ENCODE measurements at places on chromosomes 6 and 20.

DNA sequence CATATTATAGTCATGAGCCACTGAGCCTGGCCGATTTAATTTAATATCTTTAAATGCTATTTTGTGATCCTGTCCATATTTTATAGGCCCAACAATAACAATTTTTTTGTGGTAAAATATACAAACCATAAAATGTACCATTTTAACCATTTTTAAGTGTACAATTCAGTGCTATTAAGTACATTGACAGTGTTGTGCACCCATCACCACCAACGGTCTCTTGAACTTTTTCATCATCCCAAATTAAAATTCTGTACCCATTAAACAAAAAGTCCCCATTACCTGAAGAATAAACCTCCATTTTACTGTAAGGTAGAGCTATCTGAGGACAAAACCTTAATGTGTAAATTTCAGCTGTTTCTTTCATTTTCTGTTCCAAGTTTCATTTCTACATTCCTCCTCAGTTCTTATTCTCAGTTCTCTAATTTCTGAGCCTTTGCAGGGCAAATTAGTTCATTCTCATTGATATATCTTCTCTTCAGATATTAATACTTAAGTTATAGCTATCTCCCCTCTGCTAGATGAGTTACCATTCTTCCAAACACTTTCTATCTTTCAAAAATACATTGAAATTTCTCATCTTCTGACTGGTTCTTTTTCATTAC is 10.3 kb downstream of the MTO1 start:
- no peak for DNase-seq

DNA sequence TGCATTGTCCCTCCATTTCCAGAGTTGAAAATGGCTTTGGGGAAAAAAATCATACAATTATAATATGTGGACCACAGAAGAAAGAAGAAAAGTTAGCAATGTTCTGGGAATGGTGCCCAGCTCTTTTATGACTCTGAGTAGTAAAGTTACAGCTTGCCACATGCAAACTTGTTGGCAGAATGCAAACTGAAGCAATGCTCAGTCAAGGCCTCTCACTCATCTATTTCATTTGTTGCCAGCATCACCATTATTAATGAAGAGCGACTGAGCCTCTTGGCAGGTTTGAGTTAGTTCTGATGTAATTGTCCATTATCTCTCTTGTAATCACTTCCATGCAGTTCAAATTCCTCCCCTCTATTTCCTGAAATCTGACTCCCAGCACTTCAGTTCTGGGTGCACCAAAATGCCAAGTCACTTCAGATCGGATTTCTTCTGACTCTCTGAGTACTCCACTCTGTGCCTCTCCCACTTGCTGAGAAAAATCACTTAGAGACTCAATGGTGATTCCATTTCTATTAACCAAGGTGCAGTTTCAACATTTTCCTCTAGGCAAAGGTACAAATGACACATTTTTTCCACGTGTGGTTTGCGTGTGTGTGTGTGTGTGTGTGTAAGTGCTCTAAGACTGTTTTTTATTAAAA is 154.4 kb upstream of the STMND1 start:
- DNase-seq = no peak

DNA sequence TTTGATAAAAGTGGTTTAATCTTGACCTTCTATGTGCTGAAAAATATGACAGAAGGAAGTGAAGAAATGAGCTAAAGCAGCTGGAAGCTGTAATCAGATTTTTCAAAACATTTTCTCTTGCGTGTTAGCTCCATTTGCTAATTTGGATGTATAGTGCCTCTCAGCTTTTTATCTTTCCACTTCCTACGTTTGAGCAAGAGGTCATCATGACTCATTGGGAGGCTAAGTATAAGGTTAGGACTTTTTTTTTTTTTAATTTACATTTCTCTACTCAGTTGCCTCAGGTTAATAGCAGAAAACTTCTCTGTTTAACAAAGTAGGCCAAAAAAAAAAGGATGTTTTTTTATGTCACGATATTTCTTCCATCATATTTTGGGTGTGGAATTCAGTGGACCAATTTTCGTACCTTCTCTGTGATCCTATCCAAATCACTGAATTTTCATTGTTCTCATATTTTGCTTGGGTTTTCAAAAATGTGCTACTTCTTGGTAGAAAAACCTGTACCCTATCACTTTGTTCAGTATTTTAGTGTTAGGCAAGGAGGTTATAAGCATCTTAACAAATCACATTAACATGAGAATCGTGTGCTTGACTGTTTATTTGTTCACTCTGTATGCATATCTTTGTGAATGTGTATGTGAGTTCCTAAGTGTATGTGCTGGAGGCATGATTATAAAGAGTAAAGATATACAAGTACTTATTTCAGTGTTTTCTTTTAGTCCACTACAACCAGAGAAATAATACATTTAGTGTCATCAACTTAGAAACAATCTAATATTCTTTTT is 1028.3 kb upstream of the EYS start:
- no peak for DNase-seq

GRCh38 chr6:22921828-22922227 is 352.5 kb downstream of the HDGFL1 start:
- no peak for DNase-seq

DNA sequence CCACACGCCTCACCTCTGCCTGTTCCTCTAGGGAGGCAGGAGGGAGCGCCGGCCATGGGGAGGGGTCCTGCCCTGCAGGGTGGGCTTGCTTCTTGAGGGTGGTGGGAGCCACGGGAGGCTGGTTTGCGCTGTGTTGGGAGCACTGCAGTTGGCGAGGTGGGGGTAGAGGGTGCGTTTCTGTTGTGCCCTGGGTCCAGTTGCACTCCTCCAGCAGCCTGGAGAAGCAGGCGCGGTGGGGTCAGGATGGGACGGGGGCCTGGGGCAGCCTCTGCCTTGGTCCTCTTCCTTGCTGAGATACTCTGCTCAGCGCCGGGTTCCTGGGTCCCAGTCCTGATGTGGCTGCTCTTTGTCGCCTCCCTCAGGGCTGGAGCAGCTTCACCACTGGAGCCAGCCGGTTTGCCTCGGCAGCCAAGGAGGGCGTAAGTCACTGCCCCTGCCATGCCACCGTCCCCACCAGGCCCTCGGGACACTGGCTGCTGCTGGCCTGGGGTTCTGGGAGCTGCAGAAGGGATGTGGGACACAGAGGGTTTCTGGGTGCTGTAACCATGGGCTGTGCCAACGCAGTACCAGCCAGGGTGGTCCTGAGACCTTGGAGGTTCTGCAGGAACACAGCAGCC is 8.4 kb downstream of the ARFGAP1 start:
- DNase-seq = no peak

GRCh38 chr20:45810191-45810970 is 2.1 kb upstream of the UBE2C start:
- DNase-seq = no peak

DNA sequence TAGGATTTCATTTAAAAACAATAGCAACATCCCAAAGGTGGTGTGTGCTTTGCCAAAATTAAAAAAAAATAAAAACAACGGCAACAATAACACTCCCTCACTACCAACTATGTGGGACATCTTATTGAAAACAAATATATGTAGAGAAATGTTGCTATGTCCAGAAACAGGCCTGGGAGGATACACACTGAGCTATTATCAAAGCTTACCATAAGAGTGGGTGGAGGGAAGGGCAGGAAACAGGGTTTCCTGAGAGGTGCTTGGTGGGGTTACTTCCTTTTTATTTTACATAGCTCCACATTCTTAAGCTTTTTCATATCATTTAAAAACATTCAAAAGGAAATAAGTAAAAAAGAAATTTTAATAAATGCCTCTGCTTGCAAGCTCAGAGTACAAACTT is 150.0 kb upstream of the RIPOR2 start:
- no peak for DNase-seq

- DNase-seq = no peak
Measured at GRCh38 chr6:143205131-143205535, 144.4 kb downstream of the AIG1 start.

DNA sequence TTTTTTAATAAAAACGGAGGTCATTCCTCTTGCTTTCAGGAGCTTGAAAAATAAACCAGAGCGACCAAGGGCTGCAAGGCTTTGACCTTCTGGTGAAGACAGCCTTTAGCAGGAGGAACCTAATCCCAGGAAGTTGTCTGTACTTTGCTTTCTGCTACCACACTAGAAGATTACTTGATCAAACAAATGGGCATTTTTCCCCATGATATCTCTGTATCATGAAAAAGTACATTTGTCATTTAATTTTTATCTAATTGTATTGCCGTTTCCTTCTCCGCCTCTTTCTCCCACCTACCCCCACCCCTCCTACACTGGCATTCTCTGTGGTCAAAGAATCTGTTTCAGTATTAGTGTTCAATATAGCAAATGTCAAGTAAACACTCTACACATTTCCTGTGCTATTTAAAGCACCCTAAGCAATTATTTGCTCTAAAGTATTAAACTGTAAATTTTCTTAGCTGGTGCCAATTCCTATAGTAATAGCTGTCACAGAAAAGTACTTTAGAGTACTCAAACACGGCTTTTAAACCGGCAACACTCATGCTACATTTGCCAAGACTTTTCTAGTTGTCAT is 29.7 kb downstream of the ATXN1 start:
- no peak for DNase-seq

- DNase-seq = no peak
Measured at GRCh38 chr6:151610326-151610725, 116.5 kb downstream of the CCDC170 start.

GRCh38 chr20:46978951-46979491 is 84.4 kb downstream of the EYA2 start:
- no peak for DNase-seq

DNA sequence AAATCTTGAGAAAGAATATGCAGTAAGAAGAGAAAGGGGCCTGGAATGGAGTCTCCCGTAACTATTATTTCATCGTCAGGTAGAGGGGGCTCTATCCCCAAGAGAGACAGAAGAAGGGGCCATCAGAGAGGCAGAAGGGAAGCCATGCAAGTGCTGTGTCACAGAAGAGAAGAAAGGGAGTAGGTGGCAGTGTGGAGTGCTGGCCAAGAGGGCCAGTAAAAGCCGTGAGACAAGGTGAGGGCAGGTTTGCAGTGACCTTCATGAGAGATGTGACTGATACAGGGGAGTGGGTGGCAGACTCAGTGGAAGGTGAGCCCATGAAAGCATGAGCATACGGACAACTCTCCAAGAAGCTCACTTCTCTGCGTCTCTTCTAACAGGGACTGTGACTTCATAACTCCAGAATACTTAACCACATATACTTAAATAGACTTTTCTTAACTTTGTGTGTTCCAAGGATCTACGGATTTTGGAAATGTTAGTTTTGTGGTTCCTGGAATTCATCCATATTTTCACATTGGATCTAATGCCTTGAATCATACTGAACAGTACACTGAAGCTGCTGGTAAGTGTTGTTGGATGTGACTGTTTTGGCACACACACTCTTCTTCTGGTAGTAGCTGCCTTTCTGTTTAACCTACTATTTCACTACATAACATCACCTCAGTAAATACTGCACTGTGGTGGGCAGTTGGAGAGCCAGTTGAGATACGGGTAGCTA is 15.6 kb downstream of the PM20D2 start:
- no peak for DNase-seq

DNA sequence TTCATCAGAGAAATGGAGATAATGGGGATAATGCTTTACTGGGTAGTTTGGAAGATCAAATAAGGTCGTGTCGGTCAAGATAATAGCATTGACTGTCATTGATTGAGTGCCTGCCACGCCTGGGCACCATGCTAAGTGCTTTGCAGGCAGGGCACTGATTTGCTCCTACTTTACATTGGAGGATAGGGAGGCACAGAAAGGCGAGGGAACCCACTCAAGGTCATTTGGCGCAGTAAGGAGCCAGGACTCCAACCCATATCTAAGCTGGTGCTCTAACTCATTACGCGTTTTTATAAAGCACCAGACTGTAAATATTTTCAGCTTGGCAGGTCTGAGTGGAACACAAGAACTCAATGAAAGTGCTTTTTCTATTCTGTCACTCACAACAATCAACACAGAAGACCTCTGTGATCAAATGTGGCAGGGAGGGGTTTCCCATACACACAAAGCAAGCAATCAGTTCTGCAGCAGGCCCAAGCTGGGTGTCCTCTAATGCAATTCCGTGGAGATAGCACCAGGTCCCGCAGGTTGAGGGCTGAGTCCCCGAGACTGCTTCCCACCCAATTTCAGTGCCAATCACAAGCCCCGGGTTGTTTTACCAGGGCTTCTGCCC is 373.6 kb downstream of the CDH26 start:
- DNase-seq = no peak

DNA sequence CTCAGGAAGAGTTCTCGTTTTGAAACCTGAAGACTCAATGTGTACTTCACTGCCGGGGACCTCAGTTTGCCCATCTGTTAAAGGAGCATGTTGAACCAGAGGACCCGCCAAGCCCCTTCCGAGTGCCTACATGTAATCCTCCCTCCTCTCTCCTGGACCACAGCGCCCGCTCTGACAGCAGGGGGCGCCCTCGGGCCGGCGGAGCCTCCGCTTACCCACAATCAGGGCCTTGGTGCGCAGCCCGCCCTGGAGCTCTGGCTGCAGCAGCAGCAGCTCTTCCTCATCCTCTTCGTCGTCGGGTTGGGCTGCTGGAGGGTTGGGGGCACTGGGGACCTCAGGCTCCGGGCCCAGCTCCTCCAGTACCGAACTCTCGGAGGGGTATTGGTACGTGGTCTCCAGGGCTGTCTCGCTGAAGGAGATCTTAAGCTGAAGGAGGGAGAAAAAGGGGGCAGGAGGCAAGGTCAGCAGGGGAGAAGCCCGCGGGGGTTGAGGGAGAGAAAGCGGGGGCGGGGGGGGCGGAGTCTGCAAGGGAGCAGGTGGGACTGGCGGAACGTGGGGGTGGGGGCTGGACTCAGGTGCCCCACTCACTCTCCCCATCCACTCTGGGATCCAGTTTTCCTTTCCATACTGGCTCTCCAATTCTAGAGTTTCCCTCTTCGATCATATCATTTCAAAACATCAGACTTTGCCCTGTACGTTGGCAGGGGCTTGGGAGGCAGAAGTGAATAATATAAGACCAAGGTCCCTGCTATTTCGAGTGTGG is 6.3 kb upstream of the DHX16 start:
- no peak for DNase-seq

GRCh38 chr6:85585741-85586140 is 7.9 kb downstream of the SNX14 start:
- DNase-seq = no peak

- DNase-seq = no peak
Measured at GRCh38 chr6:1130709-1131108, 181.2 kb upstream of the FOXQ1 start.

DNA sequence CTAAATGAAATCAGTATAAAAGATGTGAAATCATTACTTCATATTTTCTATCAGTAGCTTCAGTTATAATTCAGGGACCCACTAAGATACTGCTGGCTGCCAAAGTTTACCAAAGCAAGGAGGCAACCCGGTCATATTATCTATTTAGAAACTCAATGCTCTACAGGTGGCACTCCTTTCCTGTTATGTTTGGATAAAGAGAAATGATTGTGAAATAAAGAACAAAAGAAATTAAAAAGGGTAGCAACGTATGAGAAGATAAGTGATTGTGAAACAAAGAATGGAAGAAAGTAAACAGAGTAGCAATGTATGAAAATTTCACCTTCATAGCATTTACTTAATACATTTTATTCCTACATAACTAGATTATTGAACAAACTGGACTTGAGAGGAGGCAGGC is 45.2 kb downstream of the RSPH3 start:
- DNase-seq = no peak
